ENCODE measurements at places on chromosomes 1 and 21.

GRCh38 chr1:195740862-195741261 lies 867.4 kb downstream of the KCNT2 start:
- DNase-seq, result no peak

DNA sequence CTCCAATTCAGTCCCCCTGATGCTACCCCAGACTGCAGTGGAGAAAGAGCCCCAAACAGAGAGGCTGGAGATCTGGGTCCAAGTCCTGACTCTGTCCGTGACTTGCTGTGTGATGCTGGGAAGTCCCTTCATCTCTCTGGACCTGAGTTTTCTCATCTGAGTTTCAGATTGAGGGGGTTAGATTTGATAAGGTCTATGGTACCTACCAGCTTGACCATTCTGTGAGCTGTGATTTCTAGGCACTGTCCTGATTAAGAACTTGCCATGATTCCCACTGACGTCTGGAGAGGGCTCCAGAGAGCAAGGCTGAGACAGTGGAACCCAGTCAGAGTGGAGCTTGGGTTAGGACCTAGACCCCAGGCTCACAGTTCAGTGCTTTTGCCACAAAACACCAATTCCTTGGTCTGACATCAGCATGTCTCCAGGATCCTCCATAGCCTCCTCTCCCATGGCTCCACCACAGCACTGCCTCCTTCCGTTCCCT lies 43.8 kb upstream of the DMBX1 start:
- DNase-seq, result no peak

DNA sequence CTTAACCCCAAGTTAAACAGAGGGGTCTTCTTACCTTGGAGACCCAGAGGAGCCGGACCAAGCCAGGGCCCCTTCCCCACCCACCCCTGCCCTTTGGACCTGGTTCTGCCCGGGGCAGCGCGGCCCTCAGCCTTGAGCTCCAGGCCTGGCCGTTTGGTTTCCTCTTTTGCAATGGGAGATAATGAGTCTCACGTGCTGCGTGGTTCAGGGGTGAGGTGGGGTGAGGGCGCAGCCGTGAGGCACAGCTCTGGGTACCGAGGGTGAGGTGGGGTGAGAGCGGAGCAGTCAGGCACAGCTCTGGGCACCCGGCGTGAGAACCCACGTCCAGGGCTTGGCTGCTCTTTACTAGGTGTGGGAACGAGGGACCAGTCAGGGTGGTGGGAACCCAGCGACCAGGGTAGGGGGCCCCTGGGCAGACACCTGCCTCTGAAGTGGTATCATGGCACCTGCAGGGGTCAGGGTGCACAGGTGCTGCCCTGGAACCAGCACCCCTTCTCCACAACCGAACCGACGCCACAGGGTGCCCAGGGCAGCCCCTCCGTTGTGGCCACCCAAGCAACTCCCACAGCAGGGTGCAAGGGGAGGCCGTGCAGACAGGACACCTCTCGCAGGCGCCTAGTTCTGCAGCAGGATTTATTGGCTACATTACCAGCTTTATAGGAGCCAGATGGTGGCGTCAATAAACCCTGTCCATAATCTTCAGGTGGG lies 182.2 kb downstream of the PRDM16 start:
- DNase-seq, result no peak

DNA sequence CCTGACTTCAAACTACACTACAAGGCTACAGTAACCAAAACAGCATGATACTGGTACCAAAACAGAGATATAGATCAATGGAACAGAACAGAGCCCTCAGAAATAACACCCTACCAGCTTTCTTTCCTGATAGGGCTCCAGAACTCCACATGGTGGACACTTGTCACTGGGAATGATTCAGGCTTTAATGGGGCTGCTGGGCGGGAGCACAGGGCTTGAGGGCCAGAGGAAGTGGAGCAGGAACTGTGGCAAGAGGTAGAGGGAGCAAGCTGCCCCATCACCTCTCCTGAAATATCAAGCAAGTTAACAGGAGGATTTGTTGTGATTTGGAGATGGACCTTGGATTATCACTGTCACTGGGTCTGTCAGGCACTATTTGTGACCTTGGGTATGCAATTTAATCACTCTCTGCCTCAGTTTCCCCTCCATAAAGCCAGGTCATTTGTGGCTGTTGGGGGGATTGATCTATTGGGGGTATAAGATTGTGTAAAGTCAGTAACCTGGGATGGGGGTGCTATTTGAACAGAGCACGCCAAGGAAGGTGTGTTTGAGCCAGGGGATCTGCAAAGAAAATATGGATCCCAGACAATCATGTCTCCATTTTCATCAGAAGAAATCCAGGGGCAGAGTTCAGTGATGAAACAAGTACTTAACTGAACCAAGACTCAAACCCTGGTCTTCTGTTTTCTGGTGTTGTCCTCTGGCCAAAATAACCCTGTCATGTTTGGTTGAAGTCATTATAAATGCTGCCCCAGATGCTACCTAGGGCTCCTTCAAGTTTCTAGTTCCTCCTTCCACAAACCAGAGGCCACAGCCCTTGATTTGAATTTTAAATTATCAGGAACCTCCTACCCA lies 25.2 kb downstream of the ETS2 start:
- no peak for DNase-seq

GRCh38 chr21:38478782-38479181 lies 19.5 kb downstream of the ERG start:
- no peak for DNase-seq

Measured in caudate nucleus (tissue), 63 donors.